Stimulated activated CD4-positive, alpha-beta T cell treated with anti-CD3 and anti-CD28 coated beads, Interleukin-1b, Interleukin-23, amount 100 ng/mL, for 1 hour (primary cell): ENCODE measurements at places on chromosomes 2 and 18.

DNA sequence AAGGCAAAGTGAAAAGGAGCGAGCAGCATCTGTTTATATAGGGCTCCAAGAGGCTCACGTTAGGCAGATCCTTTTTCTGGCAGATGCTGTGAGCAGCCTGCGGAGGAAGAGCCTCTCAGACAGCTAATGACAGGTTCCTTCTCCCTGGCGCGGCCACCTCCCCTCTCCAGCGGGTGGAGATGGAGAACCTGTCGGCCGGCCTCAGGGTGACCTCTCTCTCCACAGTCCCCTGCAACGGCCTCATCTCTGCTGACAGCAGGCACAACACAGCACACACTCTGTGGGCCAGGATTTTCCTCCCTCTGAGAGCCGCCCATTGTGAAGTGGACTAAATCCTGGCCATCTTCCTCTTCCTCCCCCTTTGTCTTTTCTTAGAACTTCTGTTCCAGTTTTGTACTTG, 119.8 kb downstream of the PRKCE start:
- no peak for DNase-seq

DNA sequence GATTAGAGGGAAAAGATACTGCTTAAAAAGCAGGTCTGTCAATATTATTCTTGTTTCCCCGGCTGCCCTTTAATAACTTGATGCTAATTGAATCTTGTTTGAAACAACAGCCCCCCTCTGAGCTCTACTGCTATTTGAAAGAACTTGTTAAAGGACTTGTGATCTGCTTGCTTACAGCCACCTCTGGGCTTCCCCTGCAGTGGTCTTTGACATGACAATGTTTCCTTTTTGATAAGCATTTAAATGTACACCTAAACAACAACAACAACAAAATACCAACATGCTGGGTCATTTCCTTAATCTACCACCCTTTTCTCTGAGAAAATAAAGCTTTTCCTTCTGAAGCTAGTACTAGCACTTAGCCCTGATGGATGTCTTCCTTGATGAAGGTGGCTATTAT, 3.9 kb downstream of the HOXD1 start:
- no peak for DNase-seq

DNA sequence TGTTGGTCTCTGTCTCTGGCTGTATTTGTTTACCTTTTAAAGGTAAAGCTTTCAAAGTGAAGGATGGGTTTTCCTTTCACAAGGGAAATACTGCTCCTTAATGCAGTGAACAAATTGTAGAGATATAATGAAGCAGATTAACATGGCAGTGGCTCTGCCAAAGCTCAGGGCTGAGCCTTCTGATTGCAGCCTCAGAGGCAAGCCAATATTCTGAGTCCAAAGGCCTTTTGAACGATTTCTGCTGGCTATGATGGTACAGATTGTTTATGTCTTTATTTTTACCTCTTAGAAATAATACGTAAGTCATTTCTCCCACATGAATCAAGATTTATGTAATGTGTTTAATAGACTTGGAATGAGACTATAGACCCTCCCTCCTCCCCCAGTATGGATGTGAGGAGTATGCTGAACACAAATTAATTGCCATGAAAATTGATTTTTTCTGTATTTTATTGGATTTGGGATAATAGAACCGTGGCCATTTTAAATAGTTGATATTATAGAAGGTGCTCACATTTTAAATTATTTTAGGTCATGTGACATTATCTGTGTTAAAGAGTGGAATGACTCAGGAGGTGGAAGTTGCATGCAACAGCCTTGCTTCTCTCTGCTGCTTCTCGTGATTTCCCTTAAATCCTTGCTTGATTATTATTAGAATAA, 772 bp downstream of the SCN2A start:
- DNase-seq, result no peak

DNA sequence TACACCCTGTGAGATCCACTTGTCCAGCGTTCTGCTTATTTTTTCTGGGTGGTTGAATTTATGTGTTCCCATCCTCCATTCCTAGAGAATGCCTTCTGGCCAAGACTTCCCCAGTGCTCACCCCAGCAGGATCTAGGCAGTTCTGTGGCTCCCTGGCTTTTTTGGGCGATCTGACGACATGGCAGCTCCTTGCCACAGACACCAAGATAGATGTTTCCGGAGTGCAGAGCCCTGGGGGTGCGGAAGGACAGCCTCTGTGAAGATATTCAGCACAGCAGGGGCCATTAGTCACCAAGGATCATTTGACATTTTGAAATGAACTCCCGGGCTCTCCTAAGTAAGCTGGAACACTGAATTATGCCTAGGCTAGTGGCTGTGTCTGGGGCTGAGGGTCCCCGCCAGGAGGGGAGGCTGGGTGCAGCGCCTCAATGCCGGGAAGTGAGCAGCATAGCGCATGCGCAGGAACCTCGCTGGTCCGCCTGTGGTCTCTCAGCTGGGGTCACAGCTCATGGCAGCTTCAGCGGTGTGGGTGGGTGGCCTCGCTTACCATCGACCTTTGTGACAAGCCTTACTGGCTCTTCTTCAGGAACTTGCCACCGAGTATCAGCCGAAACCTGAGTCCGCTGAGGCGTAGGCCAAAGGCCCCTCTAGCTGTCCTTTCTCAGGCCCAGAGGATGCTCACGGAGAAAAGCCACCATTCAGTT, 60.3 kb downstream of the MEX3C start:
- DNase-seq, result no peak

GRCh38 chr2:118834901-118835745, 12.3 kb downstream of the EN1 start:
- no peak for DNase-seq

DNA sequence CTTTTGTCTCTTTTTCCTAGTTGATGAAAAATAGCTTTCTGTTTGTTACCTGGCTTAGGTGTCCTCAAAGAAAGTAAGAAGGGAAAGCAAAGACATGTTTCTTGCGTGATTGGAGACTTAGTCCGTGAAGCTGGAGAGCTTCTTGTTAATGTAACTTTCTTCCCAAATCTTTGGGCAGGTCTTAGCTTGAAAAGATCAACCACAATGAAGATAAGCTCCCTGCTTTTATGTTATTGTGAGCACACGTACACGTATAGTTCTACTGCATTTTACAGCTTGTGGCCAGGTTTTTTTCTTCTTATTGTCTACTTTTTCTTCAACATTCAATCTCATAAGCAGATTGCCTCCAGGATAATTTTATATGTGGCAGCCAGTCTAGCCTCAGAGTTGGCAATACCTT, 99.8 kb downstream of the DIS3L2 start:
- no peak for DNase-seq
